ENCODE measurements at places on chromosomes 5 and 9. TPM values are rescaled to one million over a fixed set of nuclear protein-coding genes. Genes with fewer than 3 reads are reported as not detected.

Gene SLC6A7
- 1.6 TPM for total RNA-seq

Gene NR4A3
- total RNA-seq: 7.1 TPM

Gene PCDHA9
- 0.02 TPM for total RNA-seq

Gene ADRB2
- 0.07 TPM for total RNA-seq

Gene GFM2
- 51.9 TPM for total RNA-seq

Gene TRAF1
- 0.87 TPM for total RNA-seq

Gene GRXCR2
- total RNA-seq: not detected

Gene DCTN4
- 66.4 TPM for total RNA-seq

Gene ERMP1
- total RNA-seq: 16.2 TPM

Gene MYMK
- total RNA-seq: not detected

Data from NCI-H460 (cell line).